Prostate gland (tissue), 2 donors: ENCODE measurements at places on chromosomes 3 and 15. TPM values are rescaled to one million over a fixed set of nuclear protein-coding genes. Genes with fewer than 3 reads are reported as not detected.

GRCh38 chr15:82228750-82229149 lies 33.8 kb downstream of the EFL1 start:
- no peak overlapping the region for H3K27ac ChIP-seq
- no peak for DNase-seq
- H3K36me3 ChIP-seq, result no peaks in the 10 kb centered on the region
- H3K4me3 ChIP-seq, result no peak overlapping the region
- H3K27me3 ChIP-seq, result no peaks in the 10 kb centered on the region
- no peaks in the 10 kb centered on the region for H3K4me1 ChIP-seq

DNA sequence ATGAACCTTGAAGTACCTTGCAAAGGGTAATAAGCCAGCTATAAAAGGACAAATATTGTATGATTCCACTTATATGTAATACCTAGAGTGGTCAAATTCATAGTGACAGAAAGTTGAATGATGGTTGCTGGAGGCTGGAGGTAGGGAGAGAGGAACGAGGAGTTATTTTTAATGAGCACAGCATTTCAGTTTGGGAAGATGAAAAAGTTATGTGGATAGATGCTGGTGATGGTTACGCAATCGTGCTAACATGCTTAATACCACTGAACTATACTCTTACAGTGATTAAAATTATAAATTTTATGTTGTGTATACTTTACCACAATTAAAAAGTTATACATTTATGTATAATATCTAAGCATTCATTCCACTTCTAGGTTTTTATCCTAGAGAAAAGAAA lies 168.6 kb downstream of the GRM7 start:
- H3K27ac ChIP-seq, result no peak overlapping the region
- no peaks in the 10 kb centered on the region for H3K4me1 ChIP-seq
- no peak overlapping the region for H3K4me3 ChIP-seq
- no peak for DNase-seq

- no peaks in the 10 kb centered on the region for H3K27me3 ChIP-seq
- no peak overlapping the region for H3K4me3 ChIP-seq
- H3K4me1 ChIP-seq, result peaks cover 2% of the 10 kb centered on the region
These were observed 23.7 kb downstream of the CFAP92 start for GRCh38 chr3:128969993-128970739.

GRCh38 chr15:77001966-77002365 lies 7.0 kb downstream of the PSTPIP1 start:
- H3K4me3 ChIP-seq, result no peak overlapping the region
- DNase-seq, result no peak
- no peak overlapping the region for H3K27ac ChIP-seq
- H3K36me3 ChIP-seq, result no peaks in the 10 kb centered on the region
- H3K4me1 ChIP-seq, result no peaks in the 10 kb centered on the region

The REC114 gene
- total RNA-seq, result 7.5 TPM

The C3orf85 gene
- total RNA-seq, result not detected

The CKMT1A gene
- total RNA-seq, result 4.8 TPM

The CLDN18 gene
- not detected for total RNA-seq

The TUSC7 gene
- total RNA-seq, result not detected
